CD8-positive, alpha-beta T cell (primary cell): ENCODE measurements at places on chromosomes 5 and 9.

GRCh38 chr9:127087836-127088235 is 34.6 kb downstream of the ANGPTL2 start:
- DNase-seq: no peak

DNA sequence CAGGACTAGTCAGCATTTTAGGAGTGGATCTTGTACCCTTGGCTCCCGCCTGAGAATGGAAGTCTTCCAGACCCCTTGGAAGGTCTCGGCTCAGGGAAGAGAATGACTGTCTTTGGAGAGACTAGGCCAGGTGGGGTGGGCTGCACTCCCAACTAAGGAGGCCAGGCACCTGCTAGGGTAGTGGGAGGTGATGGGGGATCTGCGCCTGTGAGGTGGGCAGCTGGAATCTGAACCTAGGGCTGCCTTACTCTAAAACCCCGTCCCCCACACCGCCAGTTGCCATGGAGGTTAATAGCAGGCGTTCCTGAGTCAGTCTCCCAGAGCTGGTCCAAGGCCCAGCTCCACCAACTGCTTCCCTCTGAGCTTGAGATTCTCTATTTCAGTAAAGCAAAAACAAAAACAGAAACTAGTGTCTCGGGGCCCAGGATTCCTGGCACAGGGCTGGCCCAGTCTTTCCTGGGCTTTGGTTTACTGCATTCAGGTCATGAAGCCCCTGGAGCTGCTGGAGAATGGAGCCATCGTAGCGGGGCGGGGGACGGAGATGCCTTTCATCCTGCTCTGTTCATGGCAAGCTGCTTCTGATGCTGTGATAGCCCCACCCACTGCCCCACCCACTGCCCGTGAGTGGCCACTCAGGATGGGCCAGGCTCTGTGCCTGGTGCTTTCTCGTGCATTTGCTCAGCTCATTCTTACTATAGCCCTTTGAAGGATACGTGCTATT is 57.5 kb downstream of the DAB2IP start:
- no peak for DNase-seq

DNA sequence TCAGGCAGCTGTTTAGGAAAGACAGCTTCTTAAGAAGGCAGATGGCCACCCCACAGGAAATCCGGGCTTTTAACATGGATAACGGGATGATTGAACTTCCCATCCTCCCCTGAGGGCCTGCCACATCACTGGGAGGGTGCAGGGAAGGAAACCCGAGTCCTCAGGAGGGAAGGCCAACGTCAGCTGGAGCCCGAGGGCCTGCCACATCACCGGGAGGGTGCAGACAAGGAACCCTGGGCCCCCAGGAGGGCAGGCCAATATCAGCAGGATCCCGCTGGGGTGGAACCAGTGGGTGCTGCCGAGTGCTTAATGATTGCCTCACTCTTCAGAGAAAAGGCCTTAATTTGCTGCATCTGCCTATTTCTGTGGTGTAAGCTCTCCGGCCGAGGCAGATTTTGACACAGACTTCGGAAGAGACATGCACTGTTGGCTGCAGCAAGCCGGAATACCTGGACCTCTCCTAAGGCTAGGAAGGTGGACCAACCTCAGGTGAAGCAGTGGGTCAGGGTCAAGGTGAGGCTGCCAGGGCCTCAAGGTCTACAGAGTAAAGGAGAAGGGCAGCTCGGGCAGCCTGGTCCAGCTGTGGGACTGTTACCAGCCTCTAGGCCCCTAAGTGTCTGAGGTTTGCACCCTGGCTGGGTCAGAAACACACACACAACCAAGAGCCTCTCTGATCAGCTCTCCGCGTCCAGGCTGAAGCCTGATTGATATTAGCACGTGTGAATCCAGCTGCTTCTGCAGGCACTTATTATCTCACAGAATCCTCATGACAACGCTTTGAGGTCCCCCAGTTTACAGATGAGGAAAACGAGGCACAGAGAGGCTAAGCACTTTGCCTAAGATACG is 14.8 kb upstream of the COL5A1 start:
- no peak for DNase-seq

DNA sequence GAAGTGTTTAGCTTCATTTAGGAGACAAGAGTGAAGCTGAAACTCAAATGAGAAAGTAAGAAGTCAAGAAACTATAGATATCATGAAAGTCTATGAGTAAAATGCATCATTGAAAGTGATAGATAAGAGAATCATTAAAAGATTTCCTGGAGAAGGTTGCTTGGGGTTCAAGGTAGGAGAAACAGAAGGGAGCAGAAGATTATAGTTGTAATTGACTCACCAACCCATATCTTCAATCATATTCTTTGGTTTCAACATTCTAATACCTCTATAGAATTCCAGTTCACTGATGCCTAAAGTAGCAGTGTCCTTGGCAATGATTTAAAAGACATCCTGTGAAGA is 365.7 kb upstream of the RIOK2 start:
- no peak for DNase-seq

DNA sequence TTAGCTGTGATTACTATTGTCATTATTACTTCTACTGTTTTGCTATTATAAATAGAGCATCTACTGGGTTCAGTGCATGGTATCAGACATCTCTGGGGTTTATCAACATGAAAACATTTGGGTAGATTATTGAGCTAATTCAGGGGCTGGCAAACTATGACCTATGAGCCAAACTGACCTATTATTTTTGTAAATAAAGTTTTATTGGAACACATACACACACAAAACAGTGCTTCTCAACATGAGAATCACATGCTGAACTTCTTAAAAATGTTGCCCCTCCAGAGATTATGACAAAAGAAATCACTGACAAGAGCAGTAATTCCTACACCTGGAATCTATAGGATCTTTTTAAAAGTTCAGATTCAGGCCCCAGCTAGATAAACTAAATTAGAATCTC is 30.4 kb downstream of the SLC31A2 start:
- DNase-seq: no peak

GRCh38 chr9:89482901-89483361 is 15.0 kb downstream of the SEMA4D start:
- DNase-seq: no peak

GRCh38 chr5:78504704-78505677 is 143.6 kb downstream of the LHFPL2 start:
- DNase-seq: no peak

DNA sequence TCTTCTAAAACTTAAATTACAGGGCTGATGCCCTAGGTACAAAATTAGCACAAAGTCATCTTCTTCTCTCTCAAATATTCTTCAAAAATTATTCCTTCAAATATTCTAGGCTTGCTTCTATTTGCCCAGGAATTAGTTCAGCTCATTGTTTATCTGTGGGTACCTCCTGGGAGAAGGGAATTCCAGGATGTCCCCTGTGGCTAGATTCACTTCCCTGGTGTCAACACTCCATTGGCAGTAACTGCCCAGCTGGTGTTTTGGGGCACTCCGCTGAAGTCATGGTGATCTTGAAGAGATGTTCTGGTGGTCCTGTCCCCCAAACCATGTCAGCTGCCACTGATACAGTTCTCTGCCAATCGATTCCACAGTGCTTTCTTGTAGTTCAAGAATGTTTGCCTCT is 26.2 kb upstream of the TGFBR1 start:
- no peak for DNase-seq

- no peak for DNase-seq
Observed at GRCh38 chr5:56358703-56359681, 125.9 kb upstream of the ANKRD55 start.

GRCh38 chr9:110214586-110215355 is 6.8 kb upstream of the C9orf152 start:
- no peak for DNase-seq

- DNase-seq: no peak
Observed at GRCh38 chr9:100394816-100395215, 32.1 kb upstream of the MSANTD3 start.

GRCh38 chr5:136522217-136522956 is 157.0 kb upstream of the TRPC7 start:
- DNase-seq: no peak

GRCh38 chr5:54646356-54647101 is 129.0 kb downstream of the SNX18 start:
- peak; percentile 53 for DNase-seq

- DNase-seq: no peak
Observed at GRCh38 chr5:37838152-37838932, 1.5 kb downstream of the GDNF start.

- no peak for DNase-seq
Observed at GRCh38 chr9:34451135-34451534, 7.2 kb downstream of the FAM219A start.

- no peak for DNase-seq
Observed at GRCh38 chr5:10705747-10706146, 55.3 kb downstream of the DAP start.

- no peak for DNase-seq
Observed at GRCh38 chr9:2281803-2282185, 266.6 kb downstream of the SMARCA2 start.

DNA sequence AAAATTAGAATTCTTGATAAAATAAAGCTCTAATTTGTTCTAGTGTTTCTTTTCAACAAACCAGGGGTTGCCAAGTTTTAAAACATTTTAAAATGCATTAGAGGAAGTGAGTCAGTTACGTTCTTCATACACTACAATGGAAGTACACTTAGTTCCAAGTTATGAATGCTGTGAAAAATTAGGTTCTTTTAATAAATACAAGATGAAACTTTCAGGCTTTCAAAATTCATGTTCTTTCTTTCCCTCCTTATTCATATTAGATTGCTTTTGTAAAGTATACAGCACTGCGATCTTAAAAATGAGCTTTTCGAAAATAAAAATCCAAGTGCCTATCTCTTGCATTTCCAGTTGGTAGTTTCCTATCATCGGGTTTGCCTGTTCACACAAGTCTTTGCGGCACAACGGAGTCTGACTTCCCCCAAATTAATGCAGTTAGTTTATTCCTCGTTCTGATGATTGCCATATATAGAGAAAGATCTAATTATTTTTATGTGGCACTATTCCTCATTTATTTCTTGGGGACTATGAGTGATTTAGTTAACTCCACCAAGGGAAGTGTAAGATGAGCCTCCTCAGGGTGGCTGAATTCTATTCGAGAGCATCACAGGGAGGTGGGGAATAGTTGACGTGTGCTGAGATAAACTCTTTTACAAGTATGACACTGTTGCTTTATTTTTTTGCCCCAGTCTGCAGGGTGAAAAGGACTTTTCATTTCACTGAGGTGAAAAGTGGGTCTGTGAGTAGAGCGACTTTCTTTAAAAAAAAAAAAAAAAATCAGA is 238.2 kb downstream of the CD180 start:
- no peak for DNase-seq

DNA sequence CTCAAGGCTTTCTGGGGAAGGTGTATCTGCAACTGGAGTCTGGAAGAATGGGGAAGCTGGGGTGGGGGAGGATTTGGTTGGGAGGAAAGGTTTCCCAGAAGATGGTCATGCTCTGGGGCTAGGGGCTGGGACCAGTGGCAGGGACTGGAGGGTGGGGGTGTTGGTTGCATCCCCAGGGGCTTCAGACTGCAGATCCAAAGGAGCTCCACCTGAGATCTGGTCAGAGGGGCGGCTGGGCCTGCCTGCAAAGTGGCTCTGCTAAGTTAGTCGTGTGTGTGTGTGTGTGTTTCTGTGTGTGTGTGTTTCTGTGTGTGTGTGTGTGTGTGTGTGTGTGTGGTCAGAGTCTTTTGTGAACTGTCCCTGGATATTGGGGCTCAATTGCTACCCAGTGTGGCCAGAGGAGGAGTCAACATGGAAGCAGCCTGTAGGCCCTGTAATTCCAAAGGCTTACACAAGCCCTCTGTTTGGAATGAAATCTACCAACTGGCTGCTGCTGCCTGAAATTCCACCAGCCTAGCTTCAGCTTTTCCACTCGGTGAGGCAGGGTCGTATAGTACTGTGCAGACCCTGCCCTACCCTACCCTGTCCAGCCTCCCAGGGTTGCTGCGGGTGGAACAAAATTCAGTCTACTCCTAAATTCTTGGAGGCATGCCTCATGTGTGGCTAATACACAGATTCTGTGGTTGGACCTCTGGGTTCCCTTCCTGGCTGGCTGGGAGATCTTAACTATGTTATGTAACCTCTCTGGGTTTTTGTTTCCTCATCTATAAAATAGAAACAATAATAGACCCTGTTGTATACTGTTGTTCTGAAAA is 12.5 kb upstream of the SYNPO start:
- DNase-seq: no peak

- DNase-seq: no peak
Observed at GRCh38 chr9:132730054-132731033, 60.1 kb downstream of the GTF3C4 start.

GRCh38 chr9:134366223-134367031 is 40.2 kb downstream of the RXRA start:
- no peak for DNase-seq

DNA sequence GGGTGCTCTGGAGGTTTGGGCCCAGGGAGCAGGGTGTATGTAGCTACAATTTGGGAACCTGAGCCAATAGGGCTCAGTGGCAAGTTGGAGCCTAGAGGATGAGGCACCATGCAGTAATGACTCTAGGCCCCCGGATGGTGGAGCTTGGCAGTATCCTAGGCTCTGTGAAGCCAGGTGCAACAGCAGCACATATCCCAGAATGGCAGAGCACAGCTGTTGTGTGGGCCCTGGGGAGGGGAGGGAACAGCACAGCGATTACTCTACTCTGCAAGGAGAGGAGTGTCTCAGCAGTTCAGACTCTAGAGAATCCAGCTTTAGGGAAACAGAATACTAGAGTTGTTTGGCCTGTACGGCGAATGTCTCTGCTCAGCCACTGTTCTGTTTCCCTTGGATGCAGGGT is 56.1 kb downstream of the LRRTM2 start:
- no peak for DNase-seq

DNA sequence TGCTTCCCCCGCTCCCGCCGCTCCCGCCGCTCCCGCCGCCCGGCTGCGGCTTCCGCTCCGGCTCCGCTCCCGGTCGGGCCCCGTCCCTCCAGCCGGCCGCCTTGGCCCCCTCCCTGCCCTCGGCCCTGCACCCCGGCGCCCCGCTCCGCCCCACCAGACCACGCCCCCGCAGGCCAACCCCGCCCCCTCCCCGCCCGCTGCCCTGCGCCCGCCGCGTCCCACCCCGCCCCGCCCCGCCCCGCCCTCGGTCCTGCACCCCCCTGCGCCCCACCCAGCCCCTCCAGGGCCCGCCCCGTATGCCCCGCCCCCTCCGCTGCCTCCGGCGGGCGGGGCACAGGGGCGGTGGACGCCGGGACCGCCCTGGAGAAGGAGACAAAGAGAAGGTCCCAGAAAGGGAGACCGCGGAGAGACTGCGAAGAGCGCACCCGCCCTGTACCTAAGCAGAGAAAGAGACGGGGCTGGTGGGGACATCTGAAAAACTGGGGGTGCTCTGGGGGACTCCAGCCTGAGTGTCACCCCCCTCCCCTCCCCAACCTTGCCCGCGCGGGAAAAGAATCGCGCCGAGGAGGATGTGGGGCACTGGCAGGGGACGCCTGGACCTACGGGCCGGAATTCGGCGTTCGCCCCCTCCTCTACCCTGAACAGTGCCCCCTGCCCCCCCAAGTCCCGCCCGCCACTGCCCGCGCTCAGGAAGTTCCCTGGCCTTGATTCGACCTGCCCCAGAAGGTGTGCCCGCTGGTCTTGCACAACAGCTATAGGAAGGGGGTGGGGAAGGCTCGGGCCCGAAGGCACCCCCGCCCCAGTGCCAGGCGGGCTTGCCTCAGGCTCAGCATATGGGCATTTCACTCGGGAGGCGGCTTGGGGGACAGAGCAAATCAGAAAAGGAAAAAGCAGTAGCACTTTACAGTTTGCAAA is 42.8 kb upstream of the STXBP1 start:
- DNase-seq: peak; percentile 73

GRCh38 chr5:82858151-82859025 is 218.8 kb downstream of the TMEM167A start:
- DNase-seq: no peak
